Effector CD4-positive, alpha-beta T cell (primary cell): ENCODE measurements at places on chromosomes 6 and 20.

DNA sequence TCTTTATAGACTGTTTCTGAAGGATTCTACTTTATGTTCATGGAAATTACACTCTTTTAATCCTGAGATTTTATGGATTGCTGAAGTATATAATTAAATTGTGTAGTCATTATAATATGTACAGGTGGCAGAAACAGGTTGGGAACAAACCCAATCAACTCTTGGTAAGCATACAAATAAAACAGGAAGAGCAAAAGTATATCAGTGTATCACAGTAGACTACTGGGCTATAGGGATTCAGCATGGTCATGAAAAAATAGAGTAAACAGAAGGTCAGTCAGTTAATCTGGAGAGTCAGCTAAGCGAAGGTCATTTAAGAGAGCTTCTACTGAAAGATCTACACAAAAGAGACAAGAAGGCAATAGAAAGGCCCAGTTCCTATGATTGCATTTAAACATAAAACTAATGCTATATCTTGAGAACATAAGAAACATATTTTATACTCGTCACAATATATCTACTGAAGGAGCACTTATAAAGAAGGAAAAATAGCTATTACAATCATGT lies 178.9 kb upstream of the ECI2 start:
- DNase-seq: no peak

GRCh38 chr6:32457054-32457453 lies 17.4 kb downstream of the HLA-DRA start:
- DNase-seq: no peak

DNA sequence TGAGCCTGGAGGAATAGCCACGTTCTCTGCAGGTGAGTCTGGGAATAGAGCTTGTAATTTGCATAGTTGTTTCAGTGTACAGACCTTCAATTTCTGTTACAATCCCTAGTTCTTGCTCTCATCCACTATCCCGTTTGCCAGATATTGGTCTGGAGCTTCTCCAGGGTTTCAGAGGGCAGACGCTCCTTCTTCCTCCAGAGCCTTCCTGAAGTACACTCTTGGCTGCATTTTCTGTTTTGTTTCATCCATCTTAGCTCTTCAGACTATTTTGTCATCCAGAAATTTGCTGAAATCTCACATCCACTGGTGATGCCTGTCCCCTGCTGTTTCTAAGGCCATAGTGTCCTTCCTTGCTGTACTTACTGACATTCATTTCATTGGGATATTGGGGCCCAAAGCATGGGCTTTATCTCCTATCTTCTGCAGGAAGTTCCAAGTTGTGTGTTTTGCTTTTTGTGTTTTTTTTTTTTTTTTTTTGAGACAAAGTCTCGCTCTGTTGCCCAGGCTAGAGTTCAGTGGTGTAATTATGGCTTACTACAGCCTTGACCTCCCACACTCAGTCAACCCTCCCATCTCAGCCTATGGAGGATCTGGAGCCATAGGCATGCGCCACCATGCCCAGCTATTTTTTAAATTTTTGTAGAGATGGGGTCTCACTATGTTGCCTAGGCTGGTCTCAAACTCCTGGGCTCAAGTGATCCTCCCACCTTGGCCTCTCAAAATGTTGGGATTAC lies 18.7 kb downstream of the CDS2 start:
- DNase-seq: no peak

GRCh38 chr20:38497246-38497935 lies 24.7 kb downstream of the RALGAPB start:
- DNase-seq: no peak

- no peak for DNase-seq
Measured at GRCh38 chr20:10661261-10661660, 12.5 kb downstream of the JAG1 start.

- DNase-seq: no peak
Measured at GRCh38 chr6:147825848-147826247, 317.4 kb downstream of the SAMD5 start.

GRCh38 chr20:57007171-57007540 lies 259.3 kb downstream of the BMP7 start:
- DNase-seq: no peak

DNA sequence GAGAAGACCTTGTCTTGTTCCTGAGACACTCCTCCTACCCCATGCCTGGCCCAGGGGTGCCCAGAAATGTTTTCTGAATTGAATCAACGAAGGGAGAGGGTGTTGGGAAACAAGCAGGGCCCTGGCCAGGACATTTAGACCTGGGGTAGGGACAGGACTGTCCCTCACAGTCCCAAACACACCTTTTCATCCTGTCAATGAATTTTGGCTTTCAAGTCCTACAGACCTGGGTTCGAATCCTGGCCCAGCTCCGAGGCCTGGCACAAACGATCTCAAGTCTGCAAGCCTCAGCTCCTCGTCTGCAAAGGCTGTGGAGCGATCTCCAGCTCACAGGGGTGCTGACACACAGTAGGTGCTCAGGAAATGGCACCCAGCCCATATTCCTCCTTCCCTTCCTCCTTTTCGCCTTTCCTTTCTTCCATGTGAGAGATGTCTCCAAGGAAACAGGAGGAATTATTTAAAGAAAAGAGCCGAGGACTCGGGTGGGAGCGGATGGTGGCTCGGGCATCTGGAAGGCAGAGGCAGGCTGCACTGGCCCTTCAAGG lies 7.3 kb upstream of the DLGAP4 start:
- no peak for DNase-seq

GRCh38 chr6:110902091-110902490 lies 27.5 kb downstream of the AMD1 start:
- no peak for DNase-seq

DNA sequence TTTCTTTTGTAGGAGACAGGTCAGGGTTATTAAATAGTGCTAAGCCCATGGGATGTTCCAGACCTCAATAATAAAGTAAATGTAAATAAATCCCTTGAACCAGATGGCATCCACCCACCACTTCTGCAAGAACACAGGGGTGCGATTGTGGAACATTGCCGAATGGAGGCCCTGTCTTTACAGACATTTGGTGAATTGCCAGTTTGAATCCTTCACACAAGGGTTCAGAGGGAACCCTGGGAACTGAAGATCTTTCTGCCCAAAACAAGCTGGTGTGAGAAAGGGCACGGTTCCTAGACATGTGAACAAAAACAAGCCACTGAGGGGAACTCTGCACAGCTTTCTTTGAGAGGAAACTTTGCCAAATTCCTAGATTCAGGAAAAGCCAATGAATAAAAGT lies 30.2 kb upstream of the RNF8 start:
- no peak for DNase-seq

- no peak for DNase-seq
Measured at GRCh38 chr6:146883640-146884531, 285.1 kb downstream of the ADGB start.

GRCh38 chr6:41366150-41366549 lies 30.7 kb downstream of the NCR2 start:
- DNase-seq: no peak
